8988T (cell line): ENCODE measurements at places on chromosomes 12 and 14.

DNA sequence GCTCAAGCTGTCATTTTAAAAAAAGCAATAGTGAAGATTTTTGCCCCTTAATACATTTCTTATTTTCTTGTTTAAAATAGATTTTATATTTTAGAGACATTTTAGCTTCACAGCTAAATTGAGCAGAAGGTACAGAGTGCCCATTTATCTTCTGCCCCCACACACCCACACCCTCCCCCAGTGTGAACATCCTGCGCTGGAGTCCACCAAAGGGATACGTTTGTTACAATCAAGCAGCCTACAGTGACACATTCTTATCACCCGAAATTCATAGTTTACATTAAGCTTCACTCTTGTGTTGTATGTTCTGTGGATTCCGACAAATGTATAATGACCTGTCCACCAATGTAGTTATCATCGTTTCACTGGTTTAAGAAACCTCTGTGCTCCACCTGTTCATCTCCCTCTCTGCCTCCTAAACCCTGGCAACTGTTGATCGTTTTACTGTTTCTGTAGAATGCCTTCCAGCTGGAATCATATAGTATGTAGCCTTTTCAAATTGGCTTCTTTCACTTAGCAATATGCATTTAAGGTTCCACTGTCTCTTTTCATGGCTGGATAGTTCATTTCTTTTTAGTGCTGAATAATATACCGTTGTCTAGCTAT is 91.0 kb upstream of the TRAF3 start:
- DNase-seq = no peak

DNA sequence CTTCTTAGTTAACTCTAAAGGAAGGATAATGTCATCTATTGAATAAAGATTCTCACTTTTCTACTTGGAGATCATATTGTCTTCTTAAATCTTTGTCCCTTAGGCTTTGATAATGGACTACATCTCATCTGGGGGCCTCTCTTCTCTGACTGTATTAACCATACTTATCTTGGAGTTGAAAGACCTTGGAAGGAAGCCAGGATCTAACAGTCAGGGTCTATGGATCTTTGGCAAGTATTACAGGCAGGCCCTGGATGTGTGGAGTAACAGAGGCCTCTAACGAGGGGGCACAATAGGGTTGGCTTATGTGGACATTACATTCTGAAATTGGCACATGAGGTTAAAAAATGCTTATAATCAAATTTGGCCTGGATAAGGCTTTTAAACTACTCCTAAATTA is 513.8 kb downstream of the NRXN3 start:
- DNase-seq = no peak

- DNase-seq = no peak
Observed at GRCh38 chr14:37591311-37591940, 3.6 kb downstream of the FOXA1 start.

- no peak for DNase-seq
Observed at GRCh38 chr12:53425515-53426150, 2.0 kb downstream of the AMHR2 start.

- no peak for DNase-seq
Observed at GRCh38 chr12:96256672-96257361, 62.6 kb downstream of the ELK3 start.
